Aortic smooth muscle cell (primary cell): ENCODE measurements at places on chromosomes 6 and 20. TPM values are rescaled to one million over a fixed set of nuclear protein-coding genes. Genes with fewer than 3 reads are reported as not detected.

The RFX6 gene
- total RNA-seq: not detected in 2 replicates

The FIG4 gene
- 35.4 and 35.8 TPM in 2 replicates for total RNA-seq

The CCN5 gene
- total RNA-seq: 0.40 and 0.93 TPM in 2 replicates

The NHSL1 gene
- total RNA-seq: 4.3 and 4.6 TPM in 2 replicates

The TSPO2 gene
- not detected in 2 replicates for total RNA-seq

The SMOC2 gene
- 0.25 TPM in 1 of 2 replicates, not detected in the other for total RNA-seq

The LST1 gene
- total RNA-seq: not detected in 2 replicates

The BMP2 gene
- total RNA-seq: 7.5 and 8.8 TPM in 2 replicates

The KIF6 gene
- total RNA-seq: 0.13 and 0.19 TPM in 2 replicates

The RHAG gene
- 0.06 TPM in 1 of 2 replicates, not detected in the other for total RNA-seq

The BPIFB4 gene
- not detected in 2 replicates for total RNA-seq

The GPR6 gene
- total RNA-seq: not detected in 2 replicates

The DST gene
- 389 and 410 TPM in 2 replicates for total RNA-seq

The TEAD3 gene
- total RNA-seq: 6.9 and 7.0 TPM in 2 replicates
